Stimulated activated CD8-positive, alpha-beta memory T cell treated with anti-CD3 and anti-CD28 coated beads, Interleukin-2, amount 100 ng/mL, for 48 hours (primary cell): ENCODE measurements at places on chromosomes 5 and 9.

GRCh38 chr9:126534431-126535186, 79.1 kb upstream of the LMX1B start:
- no peak for DNase-seq

DNA sequence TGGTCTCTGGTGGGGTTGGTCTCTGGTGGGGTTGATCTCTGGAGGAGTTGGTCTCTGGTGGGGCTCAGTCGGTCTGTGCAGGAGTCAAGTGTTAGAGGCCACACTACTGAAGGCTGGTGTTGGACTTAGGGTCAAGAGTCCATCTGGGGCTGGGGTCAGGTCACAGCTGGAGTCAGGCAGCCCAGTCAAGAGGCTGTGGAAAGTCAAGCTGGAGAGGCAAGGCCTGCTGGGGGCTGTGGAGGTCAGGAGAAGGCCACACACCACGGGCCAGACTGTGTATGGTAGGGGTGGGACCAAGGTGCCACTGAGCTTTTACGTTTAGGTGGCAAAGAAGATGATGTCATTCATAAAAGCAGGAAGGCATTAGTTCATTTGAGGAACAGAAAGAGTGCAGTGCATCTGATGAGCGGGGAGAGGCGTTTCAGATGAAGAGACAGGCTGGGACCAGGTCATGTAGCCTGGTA, 16.7 kb upstream of the CD74 start:
- DNase-seq: no peak

- no peak for DNase-seq
Observed at GRCh38 chr5:102799017-102799416, 43.9 kb downstream of the PAM start.

DNA sequence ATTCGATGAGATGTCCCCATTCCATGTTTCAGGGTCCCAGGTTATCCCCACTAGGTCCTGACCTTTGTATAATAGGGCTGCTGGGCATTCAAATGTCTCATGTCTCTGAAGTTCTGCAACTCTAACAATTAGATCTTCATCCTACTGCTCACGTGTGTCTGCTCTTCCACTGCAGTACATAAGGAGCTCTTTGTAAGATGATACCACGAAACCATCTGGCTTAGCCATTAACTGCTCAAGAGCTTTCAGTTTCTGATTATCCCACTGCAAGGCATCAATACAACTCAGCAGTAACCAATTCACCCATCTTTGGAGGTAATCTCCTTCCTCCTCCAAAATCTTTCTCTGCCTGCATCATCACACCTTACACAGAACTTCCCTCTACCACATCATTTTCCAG, 49.9 kb upstream of the PPP2CA start:
- DNase-seq: no peak

GRCh38 chr9:26229324-26230054, 551.2 kb upstream of the TUSC1 start:
- no peak for DNase-seq

DNA sequence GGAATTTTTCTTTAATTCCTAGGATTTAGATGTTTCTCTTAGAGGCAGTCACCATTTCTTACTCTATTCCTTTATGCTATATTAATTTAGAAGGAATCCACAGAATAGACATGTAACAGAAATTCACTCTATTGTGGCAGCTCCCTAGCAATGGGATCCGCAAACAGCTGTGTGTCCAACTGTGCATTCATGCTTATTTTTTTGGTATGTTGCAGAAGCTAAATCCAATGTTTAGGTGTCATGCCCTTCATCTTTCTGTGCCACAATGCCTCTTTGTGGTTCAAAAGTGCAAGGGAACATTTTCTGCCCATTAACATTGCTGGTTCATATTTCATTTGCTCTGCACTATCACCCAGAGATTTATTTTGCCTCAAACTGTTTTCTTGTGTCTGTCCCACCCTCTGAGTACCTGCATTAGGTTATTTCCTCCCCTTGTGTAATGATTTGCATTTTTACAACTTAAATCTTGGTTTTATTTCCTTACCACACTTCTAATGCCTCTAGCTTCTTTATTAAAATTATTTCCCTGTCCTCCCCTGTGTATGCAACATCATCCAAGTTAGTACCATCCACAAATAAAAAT, 816.5 kb downstream of the EFNA5 start:
- no peak for DNase-seq

DNA sequence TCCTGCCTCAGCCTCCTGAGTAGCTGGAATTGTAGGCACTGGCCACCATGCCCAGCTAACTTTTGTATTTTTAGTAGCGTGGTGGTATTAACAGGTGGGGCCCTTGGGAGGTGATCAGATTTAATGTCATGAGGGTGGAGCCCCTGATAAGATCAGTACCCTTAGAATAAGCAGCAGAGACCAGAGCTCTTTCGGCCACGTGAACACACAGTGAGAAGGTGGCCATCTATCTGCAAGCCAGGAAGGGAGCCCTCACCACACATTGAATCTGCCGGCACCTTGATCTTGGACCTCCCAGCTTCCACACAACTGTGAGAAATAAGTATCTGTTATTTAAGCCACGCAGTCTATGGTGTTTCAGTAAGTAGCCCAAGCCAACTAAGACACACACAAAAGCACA, 22.5 kb downstream of the TBC1D2 start:
- no peak for DNase-seq

GRCh38 chr9:8946461-8946860, 1146.9 kb upstream of the DMAC1 start:
- no peak for DNase-seq

DNA sequence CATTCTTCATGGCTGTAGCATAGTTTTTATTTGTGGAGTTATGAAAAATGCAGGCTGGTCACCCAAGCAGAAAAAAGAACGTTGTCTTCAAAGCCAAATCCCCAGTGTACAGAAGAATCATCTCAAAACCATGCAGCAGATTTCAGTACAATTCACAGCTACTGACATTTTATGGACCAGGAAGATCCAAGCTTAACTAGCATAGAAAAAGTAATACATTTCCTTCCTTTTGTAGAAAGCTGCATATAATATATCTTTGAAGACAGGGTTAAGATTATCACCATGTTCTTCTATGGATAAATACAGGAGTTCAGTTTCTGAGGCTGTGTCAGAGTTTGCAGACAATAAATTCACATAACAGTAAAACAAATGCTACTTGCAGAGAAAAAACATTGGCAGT, 1054.8 kb upstream of the C9orf72 start:
- DNase-seq: no peak

DNA sequence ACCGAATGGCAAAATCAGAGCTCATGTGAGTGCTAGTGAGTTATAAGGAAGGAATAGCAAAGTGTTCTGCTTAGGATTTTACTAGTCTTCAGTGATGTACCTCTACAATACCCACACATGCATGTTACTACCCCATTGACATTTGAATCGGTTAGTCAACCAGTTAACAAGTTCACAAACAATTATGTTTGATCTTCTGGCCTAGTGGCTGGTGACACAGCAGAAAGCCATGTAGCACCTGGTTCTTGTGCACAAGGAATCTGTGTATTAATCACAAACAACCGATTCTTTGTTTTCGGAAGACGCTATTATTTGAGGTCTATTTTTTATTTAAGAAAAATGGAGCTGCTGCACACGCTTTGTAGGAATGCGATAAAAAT, 41.9 kb downstream of the NTRK2 start:
- DNase-seq: no peak

DNA sequence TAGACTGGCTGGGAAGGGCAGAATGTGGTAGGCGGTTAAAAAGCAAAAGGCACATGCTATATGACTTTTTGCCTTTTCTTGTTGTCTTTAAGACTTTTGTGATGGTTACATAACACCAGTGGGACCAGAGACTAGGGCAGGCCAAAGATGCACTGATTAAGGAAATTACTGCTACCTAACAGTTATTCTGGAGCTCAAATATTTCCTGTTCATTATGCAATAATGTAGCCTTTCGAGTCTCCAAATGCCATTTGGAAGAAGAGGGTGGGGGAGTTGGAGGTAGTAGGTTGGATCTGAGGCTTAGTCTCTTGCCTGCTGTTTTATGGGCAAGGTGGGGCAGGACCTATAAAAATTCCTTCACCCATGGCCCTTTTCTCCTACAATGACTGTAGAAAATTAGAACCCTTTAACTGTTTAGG, 51.7 kb downstream of the SH3GL2 start:
- DNase-seq: no peak
